ENCODE measurements at places on chromosomes 1 and 21.

GRCh38 chr1:31757204-31757679 lies 6.9 kb downstream of the ADGRB2 start:
- no peak for DNase-seq

- DNase-seq = no peak
These were observed 20.5 kb downstream of the KNCN start for GRCh38 chr1:46530791-46531409.

DNA sequence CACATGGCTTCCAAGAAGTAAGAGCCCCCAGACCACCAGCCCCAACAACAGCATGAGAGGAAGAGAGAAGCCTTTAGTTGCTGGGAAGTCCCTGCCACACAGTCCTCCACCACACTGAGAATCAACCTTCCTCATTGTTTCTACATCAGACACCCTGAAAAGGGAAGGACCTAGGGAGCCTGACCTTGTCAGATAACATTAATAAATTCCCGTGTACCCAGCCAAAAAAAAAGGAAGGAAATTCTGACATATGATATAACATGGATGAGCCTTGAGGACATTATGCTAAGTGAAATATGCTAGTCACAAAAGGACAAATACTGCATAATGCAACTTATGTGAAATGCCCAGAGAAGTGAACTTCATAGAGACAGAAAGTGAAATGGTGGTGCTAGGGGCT lies 65.6 kb upstream of the ARHGAP29 start:
- DNase-seq = no peak

GRCh38 chr21:31484219-31484618 lies 140.2 kb upstream of the TIAM1 start:
- DNase-seq = no peak

- DNase-seq = peak; percentile 29
These were observed at the start of gene RHOC for GRCh38 chr1:112706505-112707220. TSS of gene RHOC (minus strand) at chr1:112707127. CDS start at chr1:112703799, 3,328 bp downstream.

DNA sequence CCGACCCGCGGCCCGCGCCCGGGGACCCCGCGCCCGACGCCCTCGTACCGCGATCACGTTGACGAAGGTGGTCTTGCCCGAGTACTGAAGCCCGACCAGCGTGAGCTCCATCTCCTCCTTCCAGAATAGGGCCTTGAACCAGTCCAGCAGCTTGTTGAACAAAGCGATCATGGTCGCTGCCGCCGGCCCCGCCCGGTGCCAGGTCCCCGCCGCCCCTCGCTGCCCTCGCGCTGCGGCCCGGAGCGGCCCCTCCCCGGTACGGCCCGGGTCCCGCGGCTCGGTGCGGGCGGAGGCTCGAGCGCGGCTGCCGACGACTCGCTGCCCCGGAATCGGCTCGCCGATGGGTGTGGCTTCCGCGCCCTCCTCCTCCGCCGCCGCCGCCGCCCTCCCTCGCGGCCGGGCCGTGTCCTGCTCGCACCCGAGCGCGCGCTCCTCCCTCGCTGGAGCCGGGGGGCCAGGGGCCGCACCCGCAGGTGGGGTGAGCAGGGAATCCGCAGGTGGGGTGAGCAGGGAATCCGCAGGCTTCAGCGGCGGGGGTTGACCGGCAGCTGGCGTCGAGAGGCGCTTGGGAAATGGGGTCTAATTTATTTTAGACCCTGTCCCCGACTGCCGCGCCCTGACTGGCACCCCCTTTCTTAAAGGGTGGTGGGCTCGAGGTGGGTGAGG lies at the start of gene ARL8A:
ARL8A (minus strand) TSS at position 336 of the 666 bp plus-strand sequence; CDS start at position 171, 165 bp downstream.
- DNase-seq = peak; percentile 35

- no peak for DNase-seq
These were observed 12.2 kb upstream of the RIPK4 start for GRCh38 chr21:41778930-41779600.

DNA sequence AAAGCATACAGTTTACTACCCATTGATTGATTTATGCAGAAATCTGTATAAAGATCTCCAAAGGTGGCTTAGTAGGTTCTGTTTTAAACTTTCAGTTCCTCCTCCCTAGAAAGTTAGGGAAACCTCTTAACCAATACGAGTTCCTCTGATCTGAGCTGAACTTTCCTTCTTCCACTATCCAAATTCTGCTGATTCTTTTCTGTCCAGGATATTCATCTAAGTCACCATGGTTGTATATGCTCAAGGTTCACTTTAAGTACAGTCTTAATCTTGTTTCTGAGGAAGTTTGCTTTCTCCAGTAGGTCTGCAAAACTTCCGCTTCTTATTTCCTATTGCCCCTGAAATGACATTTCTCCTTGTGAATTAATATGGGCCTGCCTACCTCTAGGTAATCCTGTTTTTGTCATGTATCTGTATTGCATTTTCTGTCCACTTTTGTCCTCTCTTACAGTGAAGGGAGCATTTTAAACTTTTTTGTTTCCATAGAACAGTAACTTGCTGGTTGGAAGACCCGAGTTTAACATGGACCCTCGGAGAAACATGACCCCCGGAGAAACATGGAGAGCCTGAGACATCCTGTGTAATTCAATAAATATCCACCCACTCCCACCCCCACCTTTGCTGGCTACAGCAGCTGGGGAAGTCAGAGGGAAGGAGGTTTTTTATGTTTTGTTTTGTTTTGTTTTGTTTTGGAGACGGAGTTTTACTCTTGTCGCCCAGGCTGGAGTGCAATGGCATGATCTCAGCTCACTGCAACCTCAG lies 16.7 kb upstream of the TUT4 start:
- DNase-seq = no peak

DNA sequence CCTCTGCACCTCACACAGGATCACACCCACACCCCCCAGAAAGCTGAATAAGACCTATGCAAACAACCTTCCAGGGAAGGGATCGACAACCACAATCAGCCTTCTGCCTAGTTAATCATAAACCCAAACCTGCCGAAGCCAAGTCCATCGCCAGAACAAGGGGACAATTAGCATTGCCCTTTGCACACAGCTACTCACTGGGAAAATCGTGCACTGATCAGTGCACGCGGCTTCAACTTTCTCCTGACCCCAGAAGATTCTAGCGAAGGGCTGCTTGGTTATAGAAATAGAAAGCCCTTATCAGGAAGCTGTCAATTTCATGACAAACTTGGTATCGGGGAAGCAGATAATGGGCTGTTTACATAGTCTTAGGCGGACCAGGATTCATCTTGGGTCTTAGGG lies 29.5 kb downstream of the RUNX1 start:
- DNase-seq = no peak

GRCh38 chr1:7717748-7718368 lies 53.2 kb upstream of the VAMP3 start:
- no peak for DNase-seq

DNA sequence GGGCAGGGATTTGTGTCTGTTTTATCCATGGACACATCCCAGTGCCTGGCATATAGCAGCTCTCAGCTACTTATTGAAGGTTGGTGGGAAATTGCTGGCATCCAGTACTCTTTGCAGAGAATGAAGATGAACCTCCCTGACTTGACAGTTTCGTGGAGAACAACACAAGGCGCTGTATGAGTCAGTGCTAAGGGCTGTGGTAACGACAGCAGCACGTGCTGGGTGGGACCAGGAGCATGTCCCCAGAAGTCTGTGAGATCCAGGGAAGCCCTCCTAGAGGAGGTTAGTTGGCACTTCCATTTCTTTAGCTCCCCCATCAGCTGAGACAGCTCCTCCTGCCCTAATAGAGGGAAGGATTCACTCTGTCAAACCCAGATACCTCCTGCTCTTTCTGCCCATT lies 25.9 kb upstream of the IL19 start:
- peak; percentile 14 for DNase-seq

- DNase-seq = peak; percentile 42
These were observed 1.7 kb downstream of the RCC2 start for GRCh38 chr1:17437580-17438317.

GRCh38 chr1:247115141-247115510 lies 11.0 kb upstream of the ZNF669 start:
- no peak for DNase-seq

DNA sequence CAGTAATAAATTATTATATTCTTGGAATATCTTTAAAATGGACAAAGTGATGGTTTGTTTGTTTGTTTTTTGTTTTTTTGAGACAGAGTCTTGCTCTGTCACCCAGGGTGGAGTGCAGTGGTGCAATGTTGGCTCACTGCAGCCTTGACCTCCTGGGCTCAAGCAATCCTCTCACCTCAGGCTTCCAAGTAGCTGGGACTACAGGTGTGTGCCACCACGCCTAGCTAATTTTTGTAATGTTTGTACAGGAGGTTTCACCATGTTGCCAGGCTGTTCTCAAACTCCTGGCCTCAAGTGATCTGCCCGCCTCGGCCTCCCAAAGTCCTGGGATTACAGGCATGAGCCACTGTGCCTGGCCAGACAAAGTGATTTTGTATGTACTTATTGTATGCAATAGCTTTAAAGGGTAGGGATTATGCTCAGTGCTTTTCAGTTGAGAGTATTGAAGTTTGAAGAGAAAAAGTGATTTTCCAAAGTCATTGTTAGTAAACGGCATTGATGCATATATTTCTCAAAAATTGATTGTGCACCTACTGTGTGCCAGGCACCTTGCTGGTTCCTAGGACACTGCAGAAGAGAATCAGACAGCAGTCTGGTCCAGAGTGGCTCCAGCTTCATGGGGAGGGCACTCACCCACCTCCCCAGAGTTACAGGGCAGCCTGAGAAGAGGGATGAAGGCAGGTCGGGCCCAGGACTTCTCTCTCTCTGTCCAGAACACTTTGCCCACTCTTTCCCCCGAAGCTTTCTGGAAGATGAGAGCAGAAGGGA lies 34.2 kb upstream of the TTC22 start:
- DNase-seq = no peak

DNA sequence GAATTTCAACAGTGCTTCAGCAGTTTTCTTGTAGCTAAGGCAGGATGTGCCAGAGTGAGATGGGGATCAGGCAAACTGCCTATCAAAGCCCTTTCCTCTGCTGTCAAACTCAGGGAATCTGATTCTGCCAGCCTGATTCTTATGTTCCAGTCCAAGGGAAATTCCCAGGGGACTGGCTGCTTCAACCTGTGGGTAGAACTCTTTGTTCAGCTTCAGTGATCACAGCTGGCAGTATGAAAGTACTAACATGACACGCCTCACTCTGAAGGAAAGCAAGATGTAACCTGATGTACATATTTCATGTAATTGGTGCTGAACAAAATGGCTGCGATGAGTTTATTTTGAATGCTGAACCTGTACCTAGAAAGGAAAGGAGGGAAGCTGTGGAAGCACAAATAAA lies 40.1 kb upstream of the SLC5A9 start:
- DNase-seq = no peak

- no peak for DNase-seq
These were observed 20.3 kb downstream of the ARHGEF10L start for GRCh38 chr1:17559615-17560419.

GRCh38 chr1:210302501-210302900 lies 26.2 kb upstream of the HHAT start:
- no peak for DNase-seq

DNA sequence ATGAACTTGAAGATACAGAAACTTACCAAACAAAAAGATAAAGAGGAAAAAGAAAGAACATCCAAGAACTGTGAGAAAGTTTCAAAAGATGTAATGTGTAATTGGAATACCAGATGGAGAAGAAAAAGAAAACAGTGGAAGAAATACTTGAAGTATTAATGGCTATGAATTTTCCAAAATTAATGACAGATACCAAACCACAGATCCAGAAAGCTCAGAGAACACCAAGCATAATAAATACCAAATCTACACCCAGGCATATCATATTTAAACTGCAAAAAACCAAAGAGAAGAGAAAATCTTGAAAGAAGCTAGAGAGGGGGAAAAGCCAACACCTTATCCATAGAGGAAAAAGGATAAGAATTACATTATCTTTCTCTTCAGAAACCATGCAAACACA lies 136.4 kb downstream of the CLIC6 start:
- no peak for DNase-seq

DNA sequence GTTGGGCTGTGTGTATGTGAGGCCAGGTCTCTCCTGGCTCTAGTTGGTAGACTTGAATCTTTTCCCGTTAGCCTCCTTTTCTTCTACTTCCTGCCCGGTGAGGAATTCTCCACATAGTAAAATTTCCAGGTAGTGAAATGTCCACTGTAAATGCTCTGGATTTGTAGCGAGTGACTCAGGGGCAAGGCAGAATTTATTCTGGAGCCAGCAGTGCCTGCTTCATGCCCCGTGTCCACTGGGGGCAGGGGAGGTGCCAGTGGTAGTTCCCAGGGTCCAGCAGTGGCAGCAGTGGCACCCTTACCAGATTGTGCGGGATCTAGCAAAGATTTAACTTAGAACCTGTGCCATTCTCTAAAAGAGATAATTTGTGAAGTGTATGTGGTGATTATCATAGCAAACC lies 74.5 kb upstream of the USP24 start:
- DNase-seq = no peak

- peak; percentile 76 for DNase-seq
These were observed 130.1 kb downstream of the TGFB2 start for GRCh38 chr1:218475275-218475674.
